ENCODE measurements at places on chromosomes 3 and 15. TPM values are rescaled to one million over a fixed set of nuclear protein-coding genes. Genes with fewer than 3 reads are reported as not detected.

DNA sequence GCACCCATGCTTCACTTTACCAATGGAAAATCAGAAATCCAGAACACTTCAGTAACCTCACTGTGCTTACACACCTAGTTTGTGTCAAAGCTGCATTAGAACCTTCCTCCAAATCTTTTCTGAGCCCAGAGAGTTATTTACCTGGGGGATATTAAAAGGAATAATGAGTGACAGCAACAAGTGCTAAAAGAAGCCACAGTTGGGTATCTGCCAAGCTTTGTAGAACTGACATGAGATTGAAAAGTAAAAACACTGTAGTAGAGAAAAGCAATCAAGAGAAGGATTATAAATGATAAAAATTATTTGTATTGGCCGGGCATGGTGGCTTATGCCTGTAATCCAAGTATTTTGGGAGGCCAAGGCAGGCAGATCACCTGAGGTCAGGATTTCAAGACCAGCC, 8.8 kb upstream of the TBC1D23 start:
- DNase-seq = no peak

GRCh38 chr3:134937256-134938028, 142.4 kb downstream of the EPHB1 start:
- no peak for DNase-seq

DNA sequence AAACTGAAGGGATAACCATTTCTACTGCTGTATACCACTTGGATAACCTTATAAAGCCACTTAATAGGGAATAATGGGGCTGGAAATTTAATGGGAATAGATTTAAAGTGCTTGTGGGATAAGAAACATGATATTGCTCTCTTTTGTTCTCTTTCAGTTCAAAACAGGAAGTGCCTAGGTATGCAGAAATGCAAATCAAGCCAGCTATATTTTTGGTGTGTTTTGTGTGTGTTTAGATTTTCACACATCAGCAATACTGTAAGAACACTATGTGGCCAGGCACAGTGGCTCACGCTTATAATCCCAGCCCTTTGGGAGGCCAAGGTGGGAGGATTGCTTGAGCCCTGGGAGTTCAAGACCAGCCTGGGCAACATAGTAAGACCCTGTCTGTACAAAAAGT, 442.3 kb upstream of the TPRG1 start:
- DNase-seq = no peak

DNA sequence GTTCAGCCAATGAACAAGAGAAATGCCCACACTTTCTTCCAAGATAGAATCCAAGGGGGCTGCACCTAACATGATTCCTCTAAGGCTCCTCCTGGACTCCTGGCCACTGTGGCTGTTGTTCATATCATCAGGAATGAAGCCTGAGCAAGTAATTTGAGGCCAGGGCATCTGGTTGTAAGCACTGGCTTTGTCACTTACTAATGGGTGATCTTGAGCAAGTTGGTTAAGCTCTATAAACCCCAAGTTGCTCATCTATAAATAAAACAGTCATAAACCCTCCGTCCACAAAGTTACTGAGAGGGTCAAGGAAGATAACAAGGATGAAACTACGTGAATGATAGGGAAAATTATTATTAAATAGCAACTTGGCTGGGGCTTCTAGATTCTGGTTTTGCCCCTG, 58.3 kb downstream of the CDC25A start:
- DNase-seq = no peak

DNA sequence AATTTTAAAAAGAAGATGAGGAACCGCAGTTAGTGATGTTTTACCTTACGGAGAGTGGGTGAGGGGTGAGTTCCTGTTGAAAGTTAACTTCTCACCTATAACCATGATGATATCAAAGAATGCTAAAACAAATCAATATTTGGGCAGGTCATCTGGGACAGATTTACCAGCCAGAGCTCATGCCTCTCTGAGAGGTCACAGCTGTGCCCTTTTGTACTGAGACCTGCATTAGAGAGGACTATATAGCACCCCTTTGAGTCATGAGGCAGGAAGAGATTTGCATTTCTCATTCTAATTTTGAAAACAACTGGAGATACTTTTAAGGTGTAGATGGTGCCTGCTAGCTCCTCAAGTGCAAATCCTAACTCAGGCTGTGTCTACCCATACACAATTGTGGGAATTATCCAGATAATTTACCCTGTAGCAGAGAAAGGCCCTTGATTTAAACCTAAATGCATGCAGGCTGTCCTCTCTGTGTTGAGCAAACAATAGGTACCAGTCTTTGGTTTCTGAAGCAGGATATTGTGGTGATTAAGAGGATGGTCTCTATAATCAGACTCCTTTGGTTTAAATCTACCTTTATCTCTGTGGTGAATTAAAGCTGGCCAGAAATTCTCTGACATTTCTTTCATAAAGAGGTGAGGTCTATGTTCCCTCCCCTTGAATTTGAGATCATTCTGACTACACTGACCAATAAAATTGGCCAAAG, 5.8 kb upstream of the TM4SF4 start:
- no peak for DNase-seq

DNA sequence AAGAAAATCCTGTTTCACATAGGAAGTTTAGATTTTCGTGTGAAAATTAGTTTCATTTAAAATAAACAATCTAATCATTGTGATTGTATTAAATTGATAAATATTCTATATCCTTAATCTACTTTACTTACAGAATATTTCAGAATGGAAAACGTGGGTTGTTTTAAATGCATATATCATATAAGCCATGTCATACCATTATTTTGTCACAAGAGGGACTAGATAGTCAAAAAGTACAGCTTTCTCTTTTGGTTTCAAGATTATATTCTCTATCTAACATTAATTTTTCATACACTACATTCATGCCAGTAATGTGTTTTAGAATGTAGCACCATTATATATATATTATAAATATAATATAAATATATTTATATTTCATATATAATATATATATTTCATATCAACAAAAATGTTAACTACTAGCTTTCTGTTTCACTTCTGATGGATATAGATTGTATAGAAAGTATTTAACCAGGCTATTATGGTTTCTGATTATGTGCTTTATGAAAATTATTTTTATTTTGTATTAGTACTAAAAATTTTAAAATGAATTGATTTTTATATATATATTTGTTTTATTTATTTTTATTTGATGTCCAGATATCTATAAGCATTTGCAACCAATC, 45.3 kb downstream of the OSTN start:
- DNase-seq = no peak

DNA sequence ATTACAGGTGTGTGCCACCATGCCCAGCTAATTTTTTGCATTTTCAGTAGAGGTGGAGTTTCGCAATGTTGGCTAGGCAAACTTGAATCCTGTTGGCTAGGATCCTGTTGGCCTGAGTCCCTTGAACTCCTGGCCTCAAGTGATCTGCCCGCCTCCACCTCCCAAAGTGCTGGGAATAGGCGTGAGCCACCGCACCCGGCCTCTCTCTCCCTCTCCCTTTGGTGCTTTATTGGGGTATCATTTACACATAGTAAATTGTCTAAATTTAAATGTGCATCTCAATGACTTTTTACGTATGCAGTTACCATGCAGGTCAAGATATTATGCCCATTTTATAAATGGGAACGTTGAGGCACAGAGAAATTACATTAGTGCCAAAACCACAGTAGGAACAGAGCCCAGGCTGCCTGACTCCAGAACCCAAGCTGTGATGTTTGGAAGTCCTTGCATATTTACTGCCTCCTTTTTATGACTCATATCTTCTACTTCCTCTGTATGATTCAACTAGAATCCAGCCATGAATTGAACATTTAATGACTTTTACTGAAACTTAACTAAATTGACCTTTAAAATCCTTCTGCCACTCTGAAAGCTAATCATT, 34.0 kb upstream of the RPP14 start:
- DNase-seq = no peak

DNA sequence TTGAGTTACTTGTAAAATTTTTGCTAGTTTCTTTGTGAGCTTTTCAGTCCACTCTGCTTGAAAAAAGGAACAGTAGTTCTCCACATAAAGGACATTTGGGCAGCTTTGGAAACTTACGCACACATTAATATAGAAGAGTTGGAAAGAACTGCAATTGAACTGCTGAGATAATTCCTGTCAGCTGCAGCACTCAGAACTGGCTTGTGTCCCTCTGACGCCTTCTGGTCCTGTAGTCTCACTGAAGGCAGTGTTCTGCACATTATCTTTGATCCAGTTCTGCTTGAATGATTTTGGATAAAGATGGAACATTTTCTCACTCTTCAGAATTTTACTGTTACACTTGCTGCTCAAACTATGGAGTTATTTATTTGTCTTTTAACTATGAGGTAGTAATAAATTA, 901.9 kb downstream of the OTOL1 start:
- no peak for DNase-seq

GRCh38 chr15:74245342-74245931, 9.3 kb downstream of the CCDC33 start:
- DNase-seq = no peak

DNA sequence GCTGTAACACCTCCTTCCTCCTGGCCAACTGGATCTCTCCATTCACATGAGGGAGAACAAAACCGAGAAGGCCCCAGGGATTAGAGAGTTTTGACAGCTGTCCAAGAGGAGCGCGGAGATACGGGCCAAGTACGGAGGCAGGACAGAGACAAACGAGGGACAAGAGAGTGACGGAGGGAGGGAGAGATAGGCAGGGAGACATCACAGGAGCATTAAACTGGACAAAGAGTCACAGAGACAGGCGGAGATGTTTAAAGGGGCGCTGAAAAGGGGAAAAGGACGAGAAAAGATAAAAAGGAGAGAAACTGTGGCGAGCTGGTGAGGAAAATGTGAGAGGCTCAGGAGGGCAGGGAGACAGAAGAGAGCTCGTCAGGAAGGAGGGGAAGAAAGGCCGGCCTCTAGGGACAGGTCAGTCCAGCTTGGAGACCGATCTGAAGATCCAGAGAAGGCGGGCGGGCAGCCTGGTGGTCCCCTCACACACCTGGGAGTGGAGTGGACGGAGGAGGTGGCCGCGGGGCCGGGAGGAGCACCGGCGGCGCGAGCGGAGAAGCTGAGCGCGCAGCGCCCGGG, 40.5 kb upstream of the ROPN1 start:
- peak; percentile 44 for DNase-seq

DNA sequence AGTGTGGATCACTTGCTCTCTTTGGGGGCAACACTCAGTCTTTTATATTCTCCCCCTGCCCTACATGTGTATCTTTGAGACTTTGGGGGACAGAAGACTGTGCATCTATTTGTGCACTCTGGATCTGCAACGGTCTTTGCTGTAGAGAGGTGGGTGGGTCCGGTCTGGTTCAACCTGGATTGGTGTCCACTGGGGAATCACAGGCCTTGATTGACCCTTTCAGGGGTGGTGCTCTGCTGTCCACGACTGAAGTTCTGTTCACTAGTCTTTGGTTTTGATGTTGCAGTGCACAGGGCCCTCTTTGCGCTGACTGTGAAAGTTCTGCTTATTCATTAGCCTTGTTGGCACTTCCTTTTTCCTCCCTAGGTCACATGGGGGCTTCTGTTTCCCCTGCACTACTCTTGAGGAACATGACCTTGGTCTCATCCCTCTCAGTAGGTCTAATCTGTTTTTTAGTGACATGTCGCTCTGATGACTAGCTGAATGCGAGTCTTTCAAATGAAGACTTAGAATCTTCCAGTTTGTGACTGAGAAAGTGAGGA, 284.2 kb downstream of the SV2B start:
- DNase-seq = no peak

GRCh38 chr3:66747696-66748095, 246.9 kb upstream of the LRIG1 start:
- DNase-seq = no peak

GRCh38 chr3:148999806-149000205, 8.5 kb downstream of the GYG1 start:
- DNase-seq = no peak

GRCh38 chr3:81218023-81218422, 543.4 kb downstream of the GBE1 start:
- no peak for DNase-seq

GRCh38 chr3:39275963-39276593, 3.8 kb downstream of the CX3CR1 start:
- DNase-seq = no peak

- DNase-seq = peak; percentile 66
Measured at GRCh38 chr15:75178171-75178937, 23.3 kb upstream of the C15orf39 start.

DNA sequence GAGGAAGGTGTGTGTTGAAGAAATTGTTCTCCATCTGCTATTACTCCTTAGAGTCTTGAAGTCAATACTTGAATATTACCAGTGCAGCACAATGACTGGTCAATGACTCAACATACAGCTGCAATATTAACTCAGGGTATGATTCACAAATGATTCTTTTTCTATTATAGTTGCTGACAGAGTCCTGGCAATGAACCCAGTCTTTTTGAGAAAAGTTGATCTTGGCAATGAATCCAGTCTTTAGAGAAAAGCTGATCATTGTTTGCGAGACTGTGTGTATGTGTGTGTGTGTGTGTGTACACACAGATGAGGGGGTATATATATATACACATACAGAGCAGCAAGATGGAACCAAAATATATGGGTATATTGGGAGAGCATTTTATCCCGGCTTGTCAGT, 315.1 kb downstream of the ZNF385D start:
- no peak for DNase-seq

DNA sequence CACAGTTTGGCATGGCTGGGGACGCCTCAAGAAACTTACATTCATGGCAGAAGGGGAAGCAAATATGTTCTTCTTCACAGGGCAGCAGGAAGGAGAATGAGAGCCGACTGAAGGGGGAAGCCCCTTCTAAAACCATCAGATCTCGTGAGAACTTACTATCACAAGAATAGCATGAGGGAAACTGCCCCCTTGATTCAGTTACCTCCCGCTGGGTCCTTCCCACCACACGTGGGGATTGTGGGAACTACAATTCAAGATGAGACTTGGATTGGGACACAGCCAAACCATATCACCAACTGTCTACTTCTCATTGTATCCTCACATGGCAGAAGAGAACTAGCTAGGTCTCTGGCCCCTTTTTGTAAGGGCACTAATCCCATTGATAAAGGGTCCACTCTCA, 30.5 kb downstream of the CCDC32 start:
- no peak for DNase-seq

GRCh38 chr15:100726070-100726420, 123.7 kb downstream of the ASB7 start:
- no peak for DNase-seq

GRCh38 chr3:146072061-146072460, 88.9 kb downstream of the PLOD2 start:
- DNase-seq = no peak

GRCh38 chr15:39320886-39321285, 260.0 kb upstream of the THBS1 start:
- DNase-seq = no peak

- no peak for DNase-seq
Measured at GRCh38 chr3:119679874-119680273, 2.7 kb upstream of the COX17 start.

Gene ROBO2
- 1.3 TPM for total RNA-seq

Gene CYP1A2
- total RNA-seq = not detected

Gene IGSF11
- 5.9 TPM for total RNA-seq

Gene NCKIPSD
- 27.3 TPM for total RNA-seq

Gene FANCI
- total RNA-seq = 27.1 TPM

Gene SEC62
- 166 TPM for total RNA-seq

Gene CCR9
- total RNA-seq = not detected

Gene RETNLB
- total RNA-seq = 51.3 TPM

Gene SPATA12
- total RNA-seq = not detected

Gene IMPG2
- total RNA-seq = 0.12 TPM

Gene POTEB3
- total RNA-seq = not detected

Gene BFSP2
- not detected for total RNA-seq

Gene PCLAF
- 3.3 TPM for total RNA-seq

Gene RBM6
- 75.6 TPM for total RNA-seq

Gene FGD5
- total RNA-seq = 15.1 TPM

All from mucosa of descending colon (tissue), 3 donors.